ENCODE measurements at places on chromosomes 4 and X.

GRCh38 chr4:99382745-99383360, 30.3 kb upstream of the ADH1C start:
- DNase-seq = no peak

DNA sequence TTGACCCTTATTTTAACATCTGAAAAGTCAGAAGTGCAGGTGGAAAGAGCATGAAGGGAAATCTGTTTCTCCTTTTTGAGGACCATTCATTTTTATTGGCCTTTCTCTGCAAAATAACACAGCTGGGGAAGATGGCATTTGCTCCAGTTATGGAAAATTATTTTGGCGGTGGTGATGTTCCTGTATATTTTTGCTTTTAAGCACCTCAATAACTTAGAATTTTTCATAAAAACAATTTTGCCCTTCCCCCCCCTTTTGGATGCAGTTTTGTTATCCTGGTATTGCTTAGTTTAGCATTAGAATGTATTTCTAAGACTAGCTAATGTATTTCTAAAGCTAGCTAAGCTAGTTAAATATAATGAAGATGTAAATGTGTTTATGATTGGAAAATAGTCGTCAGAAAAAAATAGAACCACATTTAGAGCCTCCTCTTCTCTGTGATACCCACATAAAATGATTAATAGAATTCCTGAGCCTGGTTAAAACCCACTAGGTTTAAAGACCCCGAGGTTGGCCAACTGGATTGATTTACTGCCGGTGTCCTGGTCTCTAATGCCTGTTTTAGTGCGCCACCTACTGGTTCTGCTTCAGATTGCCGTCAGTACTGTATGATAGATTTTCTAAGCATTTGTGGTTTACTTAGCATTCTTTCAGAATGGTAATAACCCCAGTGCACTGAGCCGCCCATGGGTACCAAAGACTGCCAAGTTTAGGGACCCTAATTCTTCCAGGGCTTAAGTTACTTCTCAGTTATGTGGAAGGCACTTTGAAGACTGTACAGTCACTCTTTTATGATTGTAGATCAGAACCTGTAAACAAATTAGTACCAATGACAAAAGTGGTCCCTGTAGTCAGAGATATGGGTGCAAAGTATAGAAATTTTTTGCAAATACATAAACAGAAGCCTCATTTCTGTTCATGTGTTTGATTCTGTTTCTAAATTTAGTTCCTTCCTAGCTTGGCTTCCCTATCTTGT, 11.4 kb downstream of the KLF3 start:
- DNase-seq = peak; percentile 89

DNA sequence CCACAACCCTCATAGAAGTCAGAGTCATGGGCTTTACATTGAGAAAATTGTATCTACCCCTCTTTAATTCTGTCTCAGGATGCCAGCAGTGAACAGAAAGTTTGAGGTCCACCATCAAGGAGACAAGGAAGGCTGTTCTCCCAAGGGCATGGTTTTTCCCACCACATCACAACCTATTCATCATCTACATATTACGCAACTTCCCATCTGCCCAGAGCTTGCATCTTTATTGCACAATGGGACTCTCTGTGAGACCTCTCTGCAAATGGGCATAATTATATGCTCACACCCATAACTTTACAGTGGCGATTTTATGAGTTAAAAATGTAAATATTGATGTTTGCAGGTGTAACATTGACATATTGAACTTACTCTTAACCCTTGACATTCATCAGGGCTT, 38.9 kb downstream of the PAGE2 start:
- DNase-seq = no peak

GRCh38 chr4:52001616-52002015, 18.5 kb downstream of the LRRC66 start:
- DNase-seq = no peak

DNA sequence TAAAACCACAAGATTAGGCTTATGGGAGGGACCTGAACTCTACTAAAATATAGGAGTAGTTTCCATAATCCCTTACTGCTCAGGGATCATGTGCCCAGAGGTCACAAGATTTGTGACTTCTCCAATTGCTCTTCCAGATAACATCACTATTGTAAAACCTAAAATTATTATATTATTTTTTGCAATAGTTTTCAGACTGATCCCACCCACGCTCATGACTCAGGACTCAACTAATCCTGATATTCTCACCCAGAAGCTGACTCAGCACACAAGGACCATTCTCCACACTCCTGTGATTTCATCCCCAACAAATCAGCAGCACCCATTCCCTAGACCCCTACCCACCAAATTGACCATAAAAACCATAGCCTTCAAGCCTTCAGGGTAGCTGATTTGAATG, 24.0 kb upstream of the RPL34 start:
- no peak for DNase-seq
